GM13976 (cell line): ENCODE measurements at places on chromosomes 12 and 14.

GRCh38 chr12:83214185-83214584 is 527.5 kb downstream of the TMTC2 start:
- DNase-seq: no peak

DNA sequence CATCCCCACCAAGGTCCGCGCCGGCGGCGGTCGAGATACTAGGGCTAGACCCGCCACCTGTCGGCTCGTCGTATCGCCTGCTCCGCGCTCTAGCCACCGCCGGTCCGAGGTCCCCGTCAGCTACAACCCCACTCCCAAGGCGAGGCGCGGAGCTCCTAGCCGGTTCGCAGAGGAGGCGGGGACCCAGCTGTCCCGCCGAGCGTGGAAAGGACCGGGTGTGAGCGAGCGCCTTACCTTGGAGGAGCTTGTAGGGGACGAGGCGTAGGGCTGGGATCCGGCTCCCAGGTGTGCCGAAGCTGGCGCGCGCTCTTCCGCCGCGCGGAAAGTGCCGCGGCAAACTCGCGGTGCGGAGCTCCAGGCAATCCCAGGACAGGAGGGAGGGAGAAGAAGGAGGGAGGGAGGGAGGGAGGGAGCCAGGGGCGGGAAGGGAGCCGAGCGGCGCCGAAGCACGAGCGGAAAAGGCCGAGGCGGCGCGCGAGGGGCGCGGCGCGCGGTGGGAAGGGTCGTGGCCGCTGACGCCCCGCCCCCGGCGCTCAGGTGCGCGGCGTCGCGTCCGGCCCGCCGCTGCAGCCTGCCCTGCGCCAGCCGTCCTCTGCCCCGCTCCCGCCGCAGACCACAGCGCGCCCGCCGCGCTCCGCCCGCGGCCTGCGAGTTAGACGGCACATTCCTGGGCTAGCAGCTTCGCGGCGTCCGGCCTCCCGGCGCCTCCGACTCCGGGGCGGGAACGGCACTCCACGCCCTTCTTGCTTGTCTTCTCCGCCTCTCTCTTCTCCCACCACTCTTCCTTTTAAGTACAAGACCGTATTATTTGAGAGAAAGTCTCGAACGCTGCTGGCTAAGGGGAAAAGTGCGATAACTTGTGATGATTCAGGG is at the start of gene PAWR:
Gene PAWR, minus strand, starts transcription at position 327 of the 873 bp plus-strand sequence. CDS start 720 bp downstream, outside the sequence.
- peak; percentile 90 for DNase-seq

DNA sequence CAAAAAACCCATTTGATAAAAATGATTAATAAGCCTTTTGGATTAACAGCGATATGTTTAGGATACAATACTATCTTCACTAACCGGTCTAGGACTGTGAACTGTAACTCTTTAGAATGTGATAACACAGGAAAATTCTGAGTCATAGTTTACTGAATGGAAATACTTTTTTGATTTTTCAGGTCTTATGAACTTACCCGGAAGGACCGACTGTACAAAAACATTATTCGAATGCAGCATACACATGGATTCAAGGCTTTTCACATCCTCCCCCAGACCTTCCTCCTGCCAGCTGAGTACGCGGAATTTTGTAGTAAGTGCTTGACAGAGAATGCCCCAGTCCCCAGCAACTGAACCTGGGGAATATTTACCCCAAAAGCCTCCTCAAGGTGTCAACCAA is 29.0 kb downstream of the TTLL5 start:
- no peak for DNase-seq

GRCh38 chr12:124159655-124160054 is 135.2 kb upstream of the RFLNA start:
- DNase-seq: no peak

GRCh38 chr12:63912651-63913050 is 68.2 kb downstream of the SRGAP1 start:
- no peak for DNase-seq

DNA sequence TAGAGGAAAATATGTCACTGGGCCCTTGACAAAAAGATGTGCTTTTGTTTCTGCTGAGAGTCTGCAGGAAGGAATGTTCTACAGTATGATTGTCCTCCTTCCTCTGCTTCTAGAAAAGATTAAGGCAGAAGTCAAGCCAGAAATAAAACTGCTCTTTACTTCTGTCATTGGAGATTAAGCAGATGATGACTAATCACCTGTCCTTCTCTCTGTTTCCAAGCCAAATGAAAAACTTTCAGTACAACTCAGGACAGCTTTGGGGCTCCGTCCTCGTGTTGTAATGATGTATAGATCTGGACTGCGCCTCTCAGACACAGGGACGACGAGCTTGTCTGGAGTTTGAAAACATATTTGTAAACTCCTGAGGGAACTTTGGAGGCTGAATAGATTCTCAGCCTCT is 159.3 kb downstream of the DYRK2 start:
- DNase-seq: no peak

GRCh38 chr12:101430456-101430855 is 22.9 kb upstream of the ARL1 start:
- no peak for DNase-seq

DNA sequence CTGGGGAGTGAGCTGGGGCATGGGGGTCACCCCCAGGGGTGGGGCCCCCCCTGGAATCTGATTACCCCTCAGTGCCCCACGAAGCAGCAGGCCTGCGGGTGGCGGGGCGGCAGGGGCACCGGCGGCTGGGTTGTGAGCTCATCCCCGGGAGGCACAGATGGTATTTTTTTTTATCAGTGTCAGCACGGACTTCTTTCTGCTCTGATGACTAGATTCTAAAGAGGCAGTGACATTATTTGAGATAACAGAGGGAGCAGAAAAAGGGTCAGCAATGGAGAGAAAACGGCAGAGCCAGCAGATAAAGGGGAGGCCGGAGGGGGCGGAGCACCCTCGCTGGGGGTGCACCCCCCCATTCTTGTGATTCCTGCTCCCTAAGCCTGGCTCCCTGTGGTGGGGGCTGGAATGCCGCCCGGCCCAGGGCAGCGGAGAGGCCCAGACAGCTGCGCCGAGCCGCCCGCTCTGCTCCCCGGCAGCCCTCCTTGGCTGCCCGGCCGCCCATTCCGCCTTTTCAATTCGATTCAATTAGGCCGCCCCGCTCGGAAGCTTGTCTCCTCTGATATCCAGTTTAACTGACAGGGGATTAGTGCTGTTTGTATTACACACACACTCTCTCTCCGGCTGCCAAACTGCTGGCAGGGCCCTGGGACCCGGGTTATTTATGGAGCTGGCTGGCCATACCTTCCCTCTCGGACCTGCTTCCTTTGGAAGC is 32.9 kb downstream of the MVK start:
- no peak for DNase-seq

DNA sequence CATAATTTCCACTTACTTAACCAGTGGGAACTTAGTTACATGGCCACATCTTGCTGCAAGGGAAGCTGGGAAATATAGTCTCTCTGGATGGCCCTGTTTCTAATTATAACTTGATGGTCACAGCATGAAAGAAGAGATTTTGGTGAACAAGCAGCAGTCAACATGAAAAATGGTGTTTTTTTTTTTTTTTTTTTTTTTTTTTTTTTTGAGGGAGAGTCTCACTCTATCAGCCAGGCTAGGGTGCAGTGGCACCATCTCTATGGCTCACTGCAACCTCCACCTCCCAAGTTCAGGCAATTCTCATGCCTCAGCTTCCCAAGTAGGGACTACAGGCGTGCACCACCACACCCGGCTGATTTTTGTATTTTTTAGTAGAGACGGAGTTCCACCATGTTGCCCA is 10.8 kb downstream of the SRGAP1 start:
- DNase-seq: no peak

- DNase-seq: no peak
These were observed 869 bp upstream of the NOVA1 start for GRCh38 chr14:26598672-26599131.

DNA sequence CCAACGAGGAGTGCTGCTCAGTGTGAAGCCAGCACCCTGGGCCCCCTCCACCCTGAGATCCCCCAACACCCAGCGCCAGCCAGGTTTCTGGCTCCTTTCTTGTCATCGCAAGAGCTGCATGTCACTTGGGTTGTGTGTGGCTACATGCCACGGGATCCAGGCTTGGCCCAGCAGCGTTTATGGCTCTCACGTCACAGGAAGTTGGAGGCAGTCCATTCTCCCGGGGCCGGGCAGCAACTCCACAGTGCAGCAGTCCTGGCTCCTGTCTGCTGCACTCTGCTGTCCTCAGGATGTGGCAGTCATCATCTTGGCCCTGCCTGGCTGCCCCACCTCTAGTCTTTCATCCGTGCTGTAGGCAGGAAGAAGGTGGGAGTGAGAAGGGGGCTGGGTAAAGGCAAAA is 78.3 kb downstream of the AACS start:
- DNase-seq: no peak

- DNase-seq: no peak
These were observed 40.3 kb upstream of the GCH1 start for GRCh38 chr14:54942913-54943312.

GRCh38 chr14:67357186-67357968 is 2.2 kb downstream of the ATP6V1D start:
- no peak for DNase-seq

- DNase-seq: no peak
These were observed 15.9 kb downstream of the SMOC1 start for GRCh38 chr14:69895109-69895508.
